ENCODE measurements at places on chromosomes 11 and 22.
A peak's percentile ranks its signal among the peaks of the same experiment; 100 is the strongest.

GRCh38 chr11:73404048-73404447 lies 27.8 kb downstream of the RELT start:
- no peak for DNase-seq

DNA sequence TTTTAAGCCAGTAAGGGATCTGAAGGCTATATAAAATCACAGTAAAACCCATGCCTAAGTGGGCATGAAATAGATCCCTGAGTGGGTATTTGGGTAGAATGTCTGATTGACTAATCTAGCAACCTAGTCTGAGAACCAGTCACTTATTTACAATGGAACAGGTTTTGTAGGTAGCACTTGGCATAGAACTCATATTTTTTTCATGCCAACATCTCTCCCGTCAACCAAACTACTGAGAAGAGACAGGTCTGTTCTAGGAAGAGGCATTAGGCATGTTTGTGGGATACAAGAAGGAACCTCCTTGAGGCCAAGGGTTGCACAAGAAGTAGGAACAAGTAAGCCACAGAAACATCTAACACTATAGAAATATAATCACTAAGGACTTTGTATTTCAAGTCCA lies 840.4 kb upstream of the TENM4 start:
- no peak for DNase-seq

- peak; percentile 71 for DNase-seq
Observed at GRCh38 chr22:42500161-42500835, 19.3 kb downstream of the RRP7A start.

DNA sequence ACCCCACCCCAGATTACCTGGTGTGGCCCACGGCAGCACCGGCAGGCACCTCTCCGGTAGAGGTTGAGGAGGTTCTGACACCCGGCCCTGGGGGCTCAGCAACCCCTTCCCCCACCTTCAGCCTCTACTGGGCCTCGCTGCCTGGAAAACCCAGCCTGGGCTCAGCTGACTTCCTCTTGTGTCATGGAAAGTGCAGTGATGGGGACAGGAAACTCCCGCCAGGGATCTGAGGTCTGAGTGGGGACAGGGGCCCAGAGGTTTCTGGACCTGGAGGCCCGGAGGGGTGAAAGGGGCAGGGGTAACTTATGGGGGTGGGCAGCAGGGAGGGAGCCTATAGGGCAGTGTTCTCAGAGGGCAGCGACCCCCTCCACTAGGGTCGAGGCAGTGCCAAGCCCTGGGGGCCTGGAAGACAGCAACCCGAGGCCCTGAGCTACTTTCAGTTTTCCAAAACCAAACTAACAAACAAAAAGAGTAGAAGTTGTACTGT lies 10.0 kb upstream of the CD5 start:
- peak; percentile 55 for DNase-seq

DNA sequence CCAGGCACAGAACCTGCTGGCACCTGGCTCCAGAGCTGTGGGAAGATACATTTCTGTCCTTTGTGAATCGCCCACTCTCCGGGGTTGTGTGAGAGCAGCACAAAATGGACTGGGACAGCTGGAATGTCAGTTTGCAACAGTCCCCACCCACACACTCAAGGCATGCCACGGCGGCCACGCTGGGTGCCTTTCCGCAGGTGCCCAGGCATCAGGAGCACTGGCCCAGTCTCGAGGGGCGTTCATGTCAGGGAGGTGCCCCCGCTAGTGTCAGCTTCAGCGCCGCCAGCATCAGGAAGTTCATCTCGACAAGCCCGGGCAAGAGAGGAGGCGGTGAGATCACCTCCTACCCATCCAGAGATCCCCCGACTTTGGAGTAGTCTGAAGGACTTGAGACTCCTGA lies 2.1 kb downstream of the TP53AIP1 start:
- DNase-seq, result no peak

DNA sequence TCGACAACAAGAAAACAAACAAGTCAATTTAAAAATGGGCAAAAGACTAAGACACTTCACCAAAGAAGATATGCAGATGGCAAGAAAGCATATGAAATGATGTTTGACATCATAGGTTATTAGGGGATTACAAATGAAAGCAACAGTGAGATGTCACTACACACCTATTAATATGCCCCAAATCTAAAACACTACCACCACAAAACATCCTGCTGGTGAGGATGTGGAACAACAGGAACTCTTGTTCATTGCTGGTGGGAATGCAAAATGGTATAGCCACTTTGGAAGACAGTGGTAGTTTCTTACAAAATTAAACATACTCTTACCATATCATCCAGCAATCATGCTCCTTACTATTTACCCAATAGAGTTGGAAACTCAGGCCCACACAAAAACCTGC lies 29.0 kb downstream of the PRRG4 start:
- no peak for DNase-seq

DNA sequence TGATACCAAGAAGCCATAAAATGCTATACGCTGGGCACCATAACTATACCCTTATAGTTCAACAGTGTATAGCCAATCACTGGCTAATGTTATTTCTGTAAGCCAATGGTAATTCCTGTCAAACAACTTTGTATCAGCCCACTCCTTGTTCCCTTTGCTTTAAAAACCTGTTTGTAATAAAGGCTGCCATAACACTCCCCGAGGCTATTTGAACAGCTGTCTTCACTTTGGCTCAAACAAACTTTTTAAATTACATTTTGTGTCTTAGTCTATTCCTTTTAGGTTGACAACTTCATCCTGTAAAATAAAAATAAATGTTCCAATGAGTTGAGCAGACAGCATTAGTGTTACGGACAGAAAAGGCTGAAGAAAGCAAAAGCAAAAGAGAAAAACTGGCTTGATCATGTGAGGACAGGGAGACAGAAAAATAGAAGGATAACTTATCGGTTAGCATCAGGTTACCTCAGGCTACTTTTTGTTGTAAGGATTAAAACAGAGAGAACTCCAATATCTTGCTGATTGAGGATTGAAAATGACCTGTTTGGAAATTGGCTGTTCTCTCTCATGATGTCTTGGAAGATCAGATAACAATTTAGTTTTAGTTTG lies 95.0 kb downstream of the AASDHPPT start:
- no peak for DNase-seq

DNA sequence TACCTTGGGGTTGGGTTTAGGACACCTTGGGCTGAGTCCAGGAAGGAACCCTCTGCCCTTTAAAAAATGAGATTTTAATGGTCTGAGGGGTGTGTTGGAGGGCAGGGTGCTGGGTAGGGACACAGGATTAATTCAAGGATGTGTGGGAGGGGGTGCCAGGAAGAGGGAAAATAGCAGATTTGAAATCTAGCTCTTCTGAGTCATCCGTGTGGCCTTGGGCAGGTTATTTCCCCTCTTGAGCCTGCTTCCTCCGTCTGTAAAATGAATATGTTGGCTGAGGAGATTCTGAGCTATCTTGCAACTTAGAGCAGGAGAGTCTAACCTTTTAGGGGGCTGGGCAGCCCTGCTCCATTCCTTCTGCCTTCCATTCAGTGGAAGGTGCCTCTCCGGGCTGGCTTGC lies 3.0 kb downstream of the TSPAN18 start:
- DNase-seq, result no peak

DNA sequence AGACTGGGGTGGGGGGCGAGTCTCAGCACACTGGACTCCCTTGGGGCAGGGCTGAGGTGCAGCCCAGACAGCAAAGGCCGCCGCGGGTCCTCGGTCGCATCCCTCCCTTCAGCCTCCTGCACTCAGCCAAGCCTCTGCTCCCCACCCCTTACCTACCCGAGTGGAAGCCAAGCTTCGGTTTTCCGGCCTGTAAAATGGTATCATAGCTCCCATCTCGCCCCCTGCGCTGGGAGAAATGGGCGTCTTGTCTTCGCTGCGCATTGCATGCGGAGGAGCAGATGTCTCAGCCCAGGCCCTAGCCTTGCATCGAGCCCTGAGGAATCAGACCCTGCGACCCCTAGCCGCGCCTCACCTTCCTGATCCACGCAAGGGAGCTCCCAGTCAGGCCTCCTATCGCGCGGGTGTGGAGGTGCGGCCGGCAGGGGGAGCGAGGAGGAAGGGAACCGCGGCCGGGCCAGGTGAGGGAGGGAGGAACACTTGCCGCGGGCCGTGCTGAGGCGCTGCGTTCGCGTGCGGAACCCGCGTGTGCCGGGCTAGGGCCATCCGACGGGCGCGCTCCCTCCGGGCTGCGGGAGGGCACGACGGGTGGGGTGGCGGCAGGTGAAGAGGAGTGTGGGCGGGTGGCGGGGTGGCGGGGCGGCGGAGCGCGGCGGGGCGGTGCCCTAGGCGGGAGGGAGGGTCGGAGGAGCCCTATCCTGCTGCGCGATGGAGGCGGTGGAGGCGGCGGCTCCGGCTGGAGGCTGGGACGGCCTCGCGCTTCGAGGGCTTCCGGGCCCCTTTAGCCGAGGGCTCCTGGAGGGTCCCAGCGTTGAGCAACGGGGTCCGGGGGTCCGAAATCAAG lies 4.1 kb upstream of the TBX1 start:
- peak; percentile 57 for DNase-seq

DNA sequence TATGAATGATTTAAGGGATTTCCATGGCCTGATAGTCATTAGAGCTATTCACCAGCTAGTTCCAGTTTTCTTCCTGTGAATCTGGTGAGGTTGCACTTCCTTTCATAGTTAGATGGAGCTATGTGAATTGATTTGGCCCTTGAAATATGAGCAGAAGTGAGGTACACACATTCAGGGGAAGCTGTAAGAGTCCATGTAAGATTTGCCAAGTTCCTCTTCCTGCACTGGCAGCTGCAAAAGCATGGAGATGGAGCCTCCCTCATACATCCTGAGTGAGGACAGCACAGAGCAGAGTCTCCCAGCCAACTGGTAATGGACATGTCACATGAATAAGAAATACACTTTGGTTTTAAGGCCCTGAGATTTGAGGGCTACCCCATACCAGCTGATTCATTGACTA lies 111.7 kb downstream of the CD44 start:
- no peak for DNase-seq

DNA sequence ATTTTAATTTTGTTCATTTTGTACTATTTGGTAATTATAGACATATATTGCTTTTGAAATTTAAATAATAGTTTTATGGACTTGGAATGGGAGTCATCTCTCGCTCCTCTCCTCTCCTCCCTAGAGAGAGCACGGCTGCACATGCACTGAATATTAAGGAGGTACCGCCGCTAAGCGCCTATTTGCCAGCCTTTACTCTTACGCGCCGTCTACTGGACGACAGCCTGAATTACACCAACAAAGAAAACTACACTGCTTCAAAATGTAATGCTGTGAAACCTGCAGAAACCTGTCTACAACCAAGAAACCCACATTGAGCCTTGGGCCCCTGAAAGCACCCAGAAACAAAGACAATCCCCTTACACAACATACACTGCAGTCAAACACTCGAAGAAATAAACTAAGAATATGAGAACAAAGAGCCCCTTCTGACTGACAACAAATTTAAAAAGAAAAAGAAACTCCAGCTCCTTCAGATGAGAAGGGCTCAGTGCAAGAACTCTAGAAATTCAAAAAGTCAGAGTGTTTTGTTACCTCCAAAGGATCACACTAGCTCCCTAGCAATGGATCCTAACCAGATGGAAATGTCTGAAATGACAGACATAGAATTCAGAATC lies 737.2 kb downstream of the LRRC4C start:
- no peak for DNase-seq

DNA sequence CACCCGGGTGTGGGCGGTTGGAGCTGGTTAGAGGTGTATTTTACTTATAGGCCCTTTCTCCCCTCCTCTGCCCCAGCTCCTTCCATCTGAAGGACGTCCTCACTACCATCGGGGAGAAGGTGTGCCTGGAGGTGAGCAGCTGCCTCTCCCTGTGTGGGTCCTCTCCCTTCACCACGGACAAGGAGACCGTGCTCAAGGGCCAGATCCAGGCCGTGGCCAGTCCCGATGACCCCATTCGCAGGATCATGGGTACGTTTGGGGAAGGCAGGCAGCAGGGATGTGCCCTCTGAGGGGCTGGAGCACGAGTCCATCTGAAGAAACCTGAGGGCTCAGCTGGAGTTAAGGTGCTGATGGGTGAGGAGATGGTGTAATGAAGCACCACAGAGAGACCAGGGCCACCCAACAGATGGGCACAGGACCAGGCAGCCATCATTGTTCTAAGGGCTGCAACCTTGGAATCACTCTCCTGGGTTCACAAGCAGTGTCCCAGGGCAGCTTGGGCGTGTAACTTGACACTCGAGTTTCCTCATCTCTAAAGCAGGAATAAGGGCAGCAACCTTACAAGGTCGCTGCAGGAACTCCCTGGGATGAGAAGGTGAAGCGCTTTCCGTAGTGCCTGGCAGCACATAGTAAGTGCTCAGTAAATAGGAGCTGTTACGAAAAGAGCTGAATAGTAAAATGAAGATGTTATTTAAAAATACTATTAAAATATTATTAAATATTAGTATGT lies 29.4 kb downstream of the TCP11L1 start:
- no peak for DNase-seq

GRCh38 chr11:125943661-125944349 lies 2.0 kb upstream of the VSIG10L2 start:
- DNase-seq, result no peak

GRCh38 chr11:80538040-80538439 lies 1097.2 kb upstream of the TENM4 start:
- no peak for DNase-seq

DNA sequence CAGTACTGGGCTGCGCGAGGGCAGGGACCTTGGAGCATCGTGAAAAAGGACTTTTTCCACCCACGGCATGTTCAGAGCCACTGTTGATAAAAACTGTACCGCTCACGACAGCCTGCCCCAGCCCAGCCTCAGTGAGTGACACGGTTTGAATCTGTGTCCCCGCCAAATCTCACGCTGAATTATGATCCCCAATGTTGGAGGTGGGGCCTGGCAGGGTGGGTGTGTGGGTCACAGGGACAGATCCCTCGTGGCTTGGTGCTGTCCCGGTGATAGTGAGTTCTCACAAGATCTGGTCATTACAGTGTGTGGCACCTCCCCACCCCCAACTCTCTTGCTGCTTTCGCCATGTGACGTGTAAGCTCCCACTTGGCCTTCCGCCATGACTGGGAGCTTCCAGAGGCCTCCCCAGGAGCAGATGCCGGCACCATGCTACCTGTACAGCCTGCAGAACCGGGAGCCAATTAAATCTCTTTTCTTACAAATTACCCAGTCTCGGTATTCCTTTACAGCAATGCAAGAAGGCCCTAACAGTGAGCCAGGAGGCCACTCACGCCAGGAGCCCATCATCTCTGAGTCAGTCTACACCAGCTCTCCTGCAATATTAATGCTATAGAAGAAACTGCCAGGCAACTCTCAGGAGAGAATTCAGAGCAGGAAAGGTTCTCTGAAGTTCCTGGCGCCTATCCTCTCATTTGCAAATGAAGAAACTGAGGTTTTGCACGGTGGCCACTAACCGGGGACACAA lies 1.3 kb downstream of the TOLLIP start:
- no peak for DNase-seq

- no peak for DNase-seq
Observed at GRCh38 chr11:27285761-27286160, 77.3 kb downstream of the CCDC34 start.

GRCh38 chr11:121577106-121577848 lies 124.5 kb upstream of the SORL1-AS1 start:
- DNase-seq, result no peak

DNA sequence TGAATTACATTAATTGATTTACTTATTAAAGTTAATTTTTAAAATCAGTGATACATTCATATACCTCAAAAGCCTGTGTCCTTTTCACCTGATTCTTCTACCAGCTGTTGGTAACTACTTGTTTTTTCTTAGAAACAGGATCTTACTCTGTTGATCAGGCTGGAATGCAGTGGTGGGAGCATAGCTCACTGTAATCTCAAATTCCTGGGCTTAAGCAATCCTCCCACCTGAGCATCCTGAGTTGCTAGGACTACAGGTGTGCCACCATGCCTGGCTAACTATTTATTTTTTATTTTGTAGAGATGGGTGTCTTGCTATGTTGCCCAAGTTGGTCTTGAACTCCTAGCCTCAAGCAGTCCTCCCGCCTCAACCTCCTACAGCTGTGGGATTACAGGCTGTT lies 4.7 kb downstream of the TRIM44 start:
- no peak for DNase-seq
